Testis (tissue), 5 donors: ENCODE measurements at places on chromosomes 13 and 19. TPM values are rescaled to one million over a fixed set of nuclear protein-coding genes. Genes with fewer than 3 reads are reported as not detected.

- no peak overlapping the region for H3K4me3 ChIP-seq
- H3K27me3 ChIP-seq, result no peaks in the 10 kb centered on the region
- no peaks in the 10 kb centered on the region for H3K36me3 ChIP-seq
- DNase-seq, result no peak
These were observed 7.5 kb downstream of the IGLON5 start for GRCh38 chr19:51318687-51319648.

DNA sequence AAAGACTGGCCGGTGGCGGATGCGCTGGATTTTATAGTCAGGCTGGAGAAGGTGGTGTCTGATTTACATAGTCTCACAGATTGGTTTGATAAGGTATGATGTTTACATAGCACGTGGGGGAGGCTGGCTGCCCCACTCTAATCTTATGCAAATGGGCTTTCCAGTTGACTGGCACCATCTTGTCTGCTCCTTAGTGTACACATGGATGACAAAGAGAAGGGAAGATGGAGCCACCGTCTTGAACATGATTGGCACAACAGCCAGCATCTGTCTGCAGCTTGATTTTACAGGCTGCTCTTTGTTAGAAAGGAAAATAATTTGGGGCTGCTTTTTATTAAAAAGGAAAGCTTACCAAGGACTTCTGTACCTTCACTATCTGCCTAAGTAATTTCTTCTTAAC, 265.2 kb upstream of the MAB21L1 start:
- DNase-seq, result no peak
- H3K27me3 ChIP-seq, result no peaks in the 10 kb centered on the region
- no peak overlapping the region for H3K4me3 ChIP-seq
- H3K27ac ChIP-seq, result no peak overlapping the region

GRCh38 chr13:25958986-25959385, 92.8 kb downstream of the SHISA2 start:
- no peak for DNase-seq
- H3K4me3 ChIP-seq, result no peak overlapping the region
- no peaks in the 10 kb centered on the region for H3K36me3 ChIP-seq
- no peak overlapping the region for H3K27ac ChIP-seq
- no peaks in the 10 kb centered on the region for H3K27me3 ChIP-seq
- H3K4me1 ChIP-seq, result peaks cover 6% of the 10 kb centered on the region

GRCh38 chr19:4581666-4582553, 22.4 kb upstream of the SEMA6B start:
- no peak overlapping the region for H3K27ac ChIP-seq
- no peak overlapping the region for H3K4me3 ChIP-seq
- H3K27me3 ChIP-seq, result no peaks in the 10 kb centered on the region
- H3K4me1 ChIP-seq, result peaks cover 14% of the 10 kb centered on the region
- H3K36me3 ChIP-seq, result no peaks in the 10 kb centered on the region
- DNase-seq, result no peak

DNA sequence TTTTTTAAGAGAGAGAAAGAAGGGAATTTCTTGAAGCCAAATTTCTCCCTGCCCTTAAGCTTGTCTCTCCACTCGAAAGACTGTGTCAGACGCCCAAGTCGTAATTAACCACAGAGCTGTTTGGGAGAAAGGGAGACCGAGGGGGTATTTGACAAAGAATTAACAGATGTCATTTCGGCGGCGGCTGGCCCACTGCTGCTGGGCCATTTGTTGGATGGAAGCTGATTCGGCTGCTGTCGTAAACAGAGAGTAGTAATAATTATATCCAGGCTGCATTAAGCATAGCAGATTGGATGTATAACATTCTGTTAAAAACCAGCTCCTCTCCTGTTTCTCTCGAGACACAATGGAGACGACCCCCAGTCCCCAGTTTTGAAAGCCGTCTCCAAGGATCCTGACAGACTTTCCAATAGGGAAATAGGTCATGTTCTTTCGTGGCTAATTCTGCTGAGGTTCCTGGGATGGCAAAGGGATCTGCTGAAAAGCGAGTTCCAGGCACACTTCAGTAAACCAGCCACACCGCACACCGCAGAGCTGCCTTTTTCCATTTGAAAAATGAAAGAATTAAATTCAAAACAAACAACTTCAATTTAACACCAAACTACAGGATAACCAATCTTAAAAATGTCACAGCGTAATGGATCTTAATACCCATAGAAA, 71.5 kb downstream of the KCTD15 start:
- no peaks in the 10 kb centered on the region for H3K4me1 ChIP-seq
- no peaks in the 10 kb centered on the region for H3K36me3 ChIP-seq
- no peaks in the 10 kb centered on the region for H3K27me3 ChIP-seq
- H3K4me3 ChIP-seq, result no peak overlapping the region
- H3K27ac ChIP-seq, result no peak overlapping the region

GRCh38 chr19:21751384-21751783, 16.0 kb downstream of the ZNF100 start:
- H3K27me3 ChIP-seq, result no peaks in the 10 kb centered on the region
- H3K36me3 ChIP-seq, result no peaks in the 10 kb centered on the region
- peaks cover 4% of the 10 kb centered on the region for H3K4me1 ChIP-seq

DNA sequence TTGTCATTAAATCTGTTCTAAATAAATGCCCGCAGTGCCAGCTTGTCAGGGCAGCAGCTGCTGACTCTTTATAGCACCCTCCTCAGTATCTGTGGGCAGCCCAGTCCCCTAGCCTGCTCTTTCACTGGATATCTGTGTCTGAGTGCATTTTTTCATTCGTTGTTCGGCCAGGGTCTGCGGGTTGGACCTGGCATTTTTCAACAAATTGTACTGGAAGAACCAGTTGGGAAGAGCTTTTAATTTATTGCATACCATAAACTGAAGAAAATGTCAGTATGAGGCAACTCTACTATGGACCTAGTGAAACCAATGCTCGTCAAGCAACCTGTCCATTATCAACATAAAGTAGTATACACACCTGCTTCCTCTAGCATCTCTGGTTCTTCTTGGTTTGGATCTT, 8.6 kb downstream of the NLRP13 start:
- no peaks in the 10 kb centered on the region for H3K4me1 ChIP-seq
- no peaks in the 10 kb centered on the region for H3K27me3 ChIP-seq
- no peak overlapping the region for H3K4me3 ChIP-seq
- H3K36me3 ChIP-seq, result no peaks in the 10 kb centered on the region
- no peak overlapping the region for H3K27ac ChIP-seq

DNA sequence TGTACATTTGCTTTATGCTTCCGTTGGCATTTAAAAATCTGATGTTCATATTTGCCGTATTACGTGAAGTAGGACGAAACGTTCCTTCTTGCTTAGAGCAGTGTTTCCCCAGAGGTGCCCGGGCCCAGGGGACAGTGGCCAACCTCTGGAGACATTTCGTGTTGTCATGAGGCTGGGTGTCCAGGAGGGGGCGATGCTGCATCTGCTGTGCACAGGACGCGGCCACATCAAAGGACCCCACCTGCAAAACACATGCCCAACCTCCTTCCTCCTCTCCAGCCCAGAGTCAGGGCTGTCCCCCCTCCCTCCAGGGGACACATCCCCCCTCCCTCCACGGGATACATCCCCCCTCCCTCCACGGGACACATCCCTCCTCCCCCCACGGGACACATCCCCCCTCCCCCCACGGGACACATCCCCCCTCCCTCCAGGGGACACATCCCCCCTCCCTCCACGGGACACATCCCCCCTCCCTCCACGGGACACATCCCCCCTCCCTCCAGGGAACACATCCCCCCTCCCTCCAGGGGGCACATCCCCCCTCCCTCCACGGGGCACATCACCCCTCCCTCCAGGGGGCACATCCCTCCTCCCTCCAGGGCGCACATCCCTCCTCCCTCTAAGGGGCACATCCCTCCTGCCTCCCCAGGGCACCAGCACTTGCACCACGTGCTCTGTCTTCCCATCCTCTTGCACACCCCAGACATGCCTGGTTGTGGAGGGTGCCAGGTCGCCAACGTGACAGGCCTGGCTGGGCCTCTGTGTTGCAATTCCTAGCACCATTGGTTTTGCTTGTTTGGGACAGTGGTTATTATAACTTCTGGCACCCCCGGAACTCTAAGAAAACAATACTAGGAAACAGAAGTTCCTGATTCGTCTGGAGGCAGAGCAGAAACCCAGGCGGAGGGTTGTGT, 46.7 kb downstream of the GAS6 start:
- peaks cover 56% of the 10 kb centered on the region for H3K4me1 ChIP-seq
- no peaks in the 10 kb centered on the region for H3K36me3 ChIP-seq
- H3K27me3 ChIP-seq, result no peaks in the 10 kb centered on the region
- no peak overlapping the region for H3K4me3 ChIP-seq
- DNase-seq, result peak; percentile 90

- no peaks in the 10 kb centered on the region for H3K4me1 ChIP-seq
- H3K27ac ChIP-seq, result no peak overlapping the region
- H3K27me3 ChIP-seq, result no peaks in the 10 kb centered on the region
- H3K4me3 ChIP-seq, result no peak overlapping the region
- H3K36me3 ChIP-seq, result no peaks in the 10 kb centered on the region
- DNase-seq, result no peak
These were observed 6.0 kb downstream of the SPRED3 start for GRCh38 chr19:38394488-38394887.

GRCh38 chr19:6076675-6077463, 33.4 kb downstream of the RFX2 start:
- H3K27me3 ChIP-seq, result no peaks in the 10 kb centered on the region
- no peaks in the 10 kb centered on the region for H3K36me3 ChIP-seq
- H3K4me1 ChIP-seq, result no peaks in the 10 kb centered on the region
- H3K4me3 ChIP-seq, result no peak overlapping the region
- no peak for DNase-seq
- H3K27ac ChIP-seq, result no peak overlapping the region

- no peaks in the 10 kb centered on the region for H3K36me3 ChIP-seq
- peaks cover 8% of the 10 kb centered on the region for H3K4me1 ChIP-seq
- H3K4me3 ChIP-seq, result no peak overlapping the region
- no peak for DNase-seq
These were observed 2.4 kb downstream of the DHX34 start for GRCh38 chr19:47351548-47351947.

GRCh38 chr19:33241530-33242101, 16.0 kb upstream of the SLC7A10 start:
- H3K27ac ChIP-seq, result no peak overlapping the region
- DNase-seq, result no peak
- H3K4me3 ChIP-seq, result no peak overlapping the region
- H3K36me3 ChIP-seq, result no peaks in the 10 kb centered on the region
- no peaks in the 10 kb centered on the region for H3K27me3 ChIP-seq

DNA sequence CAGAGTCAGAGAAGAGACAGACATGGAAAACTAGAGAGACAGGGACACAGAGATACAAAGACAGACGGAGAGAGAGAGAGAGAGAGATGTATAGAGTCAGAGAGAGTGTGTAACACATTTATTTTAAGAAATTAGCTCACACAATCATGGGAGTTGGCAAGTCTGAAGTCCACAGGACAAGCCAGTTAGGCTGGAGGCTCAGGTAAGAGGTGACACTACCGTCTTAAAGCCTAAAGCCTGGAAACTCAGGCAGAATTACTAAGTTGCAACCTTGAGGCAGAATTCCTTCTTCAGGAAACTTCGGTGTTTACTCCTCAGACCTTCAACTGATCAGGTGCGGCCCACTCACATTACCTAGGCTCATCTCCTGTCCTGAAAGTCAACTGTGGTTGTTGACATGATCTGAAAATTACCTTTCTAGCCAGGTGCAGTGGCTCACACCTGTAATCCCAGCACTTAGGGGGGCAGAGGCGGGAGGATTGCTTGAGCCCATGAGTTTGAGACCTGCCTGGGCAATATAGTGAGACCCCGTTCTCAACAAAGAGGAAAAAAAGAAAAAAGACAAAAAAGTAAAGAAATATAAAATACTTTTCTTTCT, 2.8 kb upstream of the TNFSF14 start:
- no peaks in the 10 kb centered on the region for H3K36me3 ChIP-seq
- no peak overlapping the region for H3K27ac ChIP-seq
- no peaks in the 10 kb centered on the region for H3K4me1 ChIP-seq
- no peaks in the 10 kb centered on the region for H3K27me3 ChIP-seq
- DNase-seq, result no peak

- no peak overlapping the region for H3K4me3 ChIP-seq
- DNase-seq, result no peak
- H3K4me1 ChIP-seq, result peaks cover 15% of the 10 kb centered on the region
- H3K27me3 ChIP-seq, result no peaks in the 10 kb centered on the region
These were observed 1.6 kb upstream of the BBC3 start for GRCh38 chr19:47232422-47233211.

DNA sequence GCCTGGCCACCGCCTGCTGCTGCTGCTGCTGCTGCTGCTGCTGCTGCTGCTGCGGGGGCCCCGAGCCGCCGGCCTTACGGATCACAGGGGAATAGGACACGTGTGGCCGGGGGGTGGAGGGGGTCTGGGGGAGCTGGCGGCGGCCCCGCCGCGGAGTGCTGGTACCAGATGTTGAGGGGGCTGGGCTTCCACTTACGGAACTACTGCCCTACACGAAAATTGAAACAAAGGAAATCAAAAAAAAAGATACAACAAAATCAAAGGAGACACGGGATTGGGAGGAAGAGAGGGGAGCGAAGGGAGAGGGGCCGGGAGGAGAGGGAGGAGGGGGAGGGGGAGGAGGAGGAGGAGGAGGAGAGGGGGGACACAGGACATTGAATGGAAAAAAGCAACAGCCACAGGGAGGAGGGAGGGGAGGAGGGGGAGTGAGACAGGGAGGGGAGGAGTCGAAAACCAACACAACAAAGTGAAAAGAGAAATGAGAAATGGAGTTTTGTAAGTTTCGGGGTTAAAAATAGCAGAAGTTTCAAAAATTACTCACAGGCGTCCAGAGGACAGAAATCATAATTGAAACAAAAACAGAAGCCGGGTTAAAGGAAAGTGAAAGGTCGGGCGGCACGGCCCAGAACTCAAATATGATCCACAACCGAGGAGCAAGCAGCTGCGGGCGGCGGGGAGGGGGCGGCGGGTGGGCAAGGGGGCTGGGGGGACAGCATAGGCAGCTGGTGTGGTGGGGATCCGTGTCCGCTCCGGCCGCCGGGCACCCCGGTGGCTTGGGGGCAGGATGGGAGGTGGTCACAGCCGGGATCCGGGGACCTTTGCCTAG, 57.8 kb downstream of the IER2 start:
- no peaks in the 10 kb centered on the region for H3K36me3 ChIP-seq
- no peaks in the 10 kb centered on the region for H3K4me1 ChIP-seq
- peak overlapping the region; percentile 51 for H3K4me3 ChIP-seq

GRCh38 chr19:13120817-13121216, 2.8 kb downstream of the NACC1 start:
- no peak overlapping the region for H3K27ac ChIP-seq
- no peak overlapping the region for H3K4me3 ChIP-seq
- no peak for DNase-seq
- H3K27me3 ChIP-seq, result no peaks in the 10 kb centered on the region
- no peaks in the 10 kb centered on the region for H3K36me3 ChIP-seq
- peaks cover 21% of the 10 kb centered on the region for H3K4me1 ChIP-seq

- no peak overlapping the region for H3K27ac ChIP-seq
- no peak for DNase-seq
- no peaks in the 10 kb centered on the region for H3K27me3 ChIP-seq
- no peak overlapping the region for H3K4me3 ChIP-seq
- H3K4me1 ChIP-seq, result no peaks in the 10 kb centered on the region
These were observed 261.6 kb downstream of the SLITRK1 start for GRCh38 chr13:83620530-83621220.

GRCh38 chr13:74132152-74132775, 1.9 kb downstream of the KLF12 start:
- no peak for DNase-seq
- peaks cover 31% of the 10 kb centered on the region for H3K4me1 ChIP-seq
- peak overlapping the region; percentile 87 for H3K27ac ChIP-seq
- no peaks in the 10 kb centered on the region for H3K27me3 ChIP-seq
- no peaks in the 10 kb centered on the region for H3K36me3 ChIP-seq
- H3K4me3 ChIP-seq, result peak overlapping the region; percentile 85

- no peak overlapping the region for H3K4me3 ChIP-seq
- H3K36me3 ChIP-seq, result no peaks in the 10 kb centered on the region
- no peak overlapping the region for H3K27ac ChIP-seq
- peak; percentile 67 for DNase-seq
- no peaks in the 10 kb centered on the region for H3K4me1 ChIP-seq
These were observed 25.9 kb downstream of the ACSBG2 start for GRCh38 chr19:6161271-6161850.

The OR7C1 gene
- total RNA-seq, result 6.1 TPM

The FAAP24 gene
- total RNA-seq, result 11.8 TPM

The VMAC gene
- 7.7 TPM for total RNA-seq

The FXYD7 gene
- not detected for total RNA-seq

The PSG3 gene
- total RNA-seq, result 2.0 TPM

The KATNAL1 gene
- 20.1 TPM for total RNA-seq
